H1 (cell line): ENCODE measurements at places on chromosomes 16 and 17.
A peak's percentile ranks its signal among the peaks of the same experiment; 100 is the strongest.

GRCh38 chr16:69720822-69721430 lies 5.4 kb downstream of the NQO1 start:
- H3K36me3 ChIP-seq, result peaks cover 4% of the 10 kb centered on the region; the same call in 1 of the 2 replicates
- DNase-seq, result no peak
- no peak overlapping the region for H3K27ac ChIP-seq
- no peaks in the 10 kb centered on the region for H3K27me3 ChIP-seq
- H3K4me1 ChIP-seq, result no peaks in the 10 kb centered on the region; the same call in none of the 2 replicates

DNA sequence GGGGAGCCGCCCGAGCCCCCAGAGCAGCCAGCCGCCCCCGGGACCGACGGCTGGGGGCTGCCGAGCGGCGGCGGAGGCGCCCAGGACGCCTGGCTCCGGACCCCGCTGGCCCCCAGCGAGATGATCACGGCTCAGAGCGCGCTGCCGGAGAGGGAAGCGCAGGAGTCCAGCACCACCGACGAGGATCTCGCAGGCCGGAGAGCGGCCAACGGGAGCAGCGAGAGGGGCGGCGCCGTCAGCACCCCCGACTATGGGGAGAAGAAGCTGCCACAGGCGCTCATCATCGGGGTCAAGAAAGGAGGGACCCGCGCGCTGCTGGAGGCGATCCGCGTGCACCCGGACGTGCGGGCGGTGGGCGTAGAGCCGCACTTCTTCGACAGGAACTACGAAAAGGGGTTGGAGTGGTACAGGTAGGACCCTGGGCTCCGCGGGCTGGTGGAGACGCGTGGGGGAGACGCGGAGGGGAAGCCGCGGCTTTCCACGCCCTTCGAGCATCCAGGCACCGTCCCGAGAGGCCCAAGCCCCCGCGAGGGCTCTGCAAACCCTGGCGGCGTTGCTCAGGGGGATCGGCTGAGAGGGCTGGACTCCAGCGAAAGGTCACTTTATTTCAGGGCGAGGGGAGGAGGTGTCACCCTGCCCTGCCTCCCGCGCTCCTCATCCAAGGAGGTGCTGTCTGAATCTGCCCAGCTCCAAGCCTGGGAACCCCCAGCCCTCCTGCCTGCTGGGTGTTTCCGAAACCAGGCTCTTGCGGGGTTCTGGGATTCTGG lies 1.2 kb downstream of the HS3ST4 start:
- H3K4me3 ChIP-seq, result peak overlapping the region; percentile 64
- H3K4me1 ChIP-seq, result peaks cover 3% of the 10 kb centered on the region
- peaks cover 26% of the 10 kb centered on the region for H3K27me3 ChIP-seq

DNA sequence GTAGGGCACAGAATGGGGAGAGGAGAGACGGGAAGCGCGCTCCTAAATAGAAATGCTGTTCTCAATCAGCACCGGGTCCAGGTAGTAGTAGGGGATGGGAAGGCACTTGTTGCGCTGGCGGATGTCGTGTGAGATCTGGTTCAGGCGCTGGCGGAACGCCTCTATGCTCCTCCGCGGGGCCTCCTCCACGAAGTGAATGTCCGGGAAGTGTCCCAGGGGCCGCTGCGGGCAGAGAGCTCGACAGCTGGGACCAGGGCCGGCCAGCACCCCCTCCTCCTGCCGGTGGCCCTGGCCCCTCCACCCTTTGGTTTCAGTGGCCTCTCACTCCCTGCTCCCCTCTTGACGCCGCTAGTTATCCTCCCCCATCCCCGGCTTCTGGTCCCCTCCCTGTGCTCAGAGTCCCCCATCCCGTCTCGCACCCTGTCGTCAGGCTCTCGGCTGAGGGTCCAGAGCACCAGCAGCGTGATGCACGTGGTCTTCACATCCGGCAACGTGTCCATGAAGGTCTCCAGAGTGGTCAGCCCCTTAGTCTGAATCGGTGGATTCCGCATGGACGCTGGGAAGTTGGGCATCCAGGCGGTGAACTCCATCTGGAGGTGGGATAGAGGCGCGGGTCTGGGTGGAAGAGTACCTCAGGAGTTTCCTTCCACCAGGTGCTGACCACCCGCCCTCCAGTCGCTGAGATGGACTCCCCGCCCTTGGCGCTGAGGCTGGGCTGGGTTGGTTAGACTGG lies 14.6 kb downstream of the ALOX12B start:
- H3K36me3 ChIP-seq, result no peaks in the 10 kb centered on the region
- H3K27ac ChIP-seq, result no peak overlapping the region
- H3K4me3 ChIP-seq, result peak overlapping the region; percentile 65
- H3K27me3 ChIP-seq, result peaks cover 81% of the 10 kb centered on the region
- peaks cover 8% of the 10 kb centered on the region for H3K4me1 ChIP-seq

GRCh38 chr16:82924075-82924854 lies 297.5 kb downstream of the CDH13 start:
- no peak overlapping the region for H3K27ac ChIP-seq
- no peaks in the 10 kb centered on the region for H3K27me3 ChIP-seq
- H3K36me3 ChIP-seq, result no peaks in the 10 kb centered on the region
- no peaks in the 10 kb centered on the region for H3K4me1 ChIP-seq

GRCh38 chr16:56331915-56332314 lies 93.4 kb downstream of the AMFR start:
- H3K27ac ChIP-seq, result no peak overlapping the region
- no peaks in the 10 kb centered on the region for H3K27me3 ChIP-seq
- H3K36me3 ChIP-seq, result no peaks in the 10 kb centered on the region
- no peaks in the 10 kb centered on the region for H3K4me1 ChIP-seq
- no peak for DNase-seq

DNA sequence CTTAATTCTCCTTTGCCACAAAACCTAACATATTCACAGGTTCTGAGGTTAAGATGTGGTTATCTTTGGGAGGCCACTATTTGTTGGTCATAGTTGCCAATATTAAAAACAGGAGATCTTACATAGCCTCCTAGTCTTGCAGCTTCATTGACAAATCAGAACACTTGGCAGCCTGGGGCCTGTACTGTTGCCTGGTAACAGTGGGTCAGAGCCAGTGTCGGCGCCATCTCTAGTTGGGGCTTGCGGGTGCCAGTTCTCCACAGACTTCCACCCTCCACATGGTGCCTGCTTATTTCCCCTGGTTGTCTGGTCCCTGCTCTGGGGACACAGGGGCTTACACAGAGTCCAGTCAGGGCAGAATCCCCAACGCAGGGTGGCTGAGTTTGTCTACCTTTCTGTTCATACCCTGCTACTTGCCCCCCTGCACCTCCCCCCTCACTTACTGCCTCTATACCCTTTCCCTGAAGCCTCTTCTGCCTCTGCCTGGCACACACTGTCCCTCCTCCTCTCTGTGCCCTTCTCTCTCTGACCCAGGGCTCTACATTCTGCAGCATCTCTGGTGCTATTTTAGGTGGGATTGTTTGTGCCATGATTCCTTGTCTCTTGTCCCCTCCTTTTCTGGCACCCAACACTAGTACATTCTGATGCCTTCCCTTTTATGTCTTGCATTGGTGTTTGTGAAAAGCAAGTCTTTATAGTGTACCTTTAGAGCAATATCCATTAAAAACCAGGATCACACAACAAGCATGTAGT lies 13.4 kb downstream of the EPN2 start:
- DNase-seq, result no peak
- peaks cover 2% of the 10 kb centered on the region; the same call in 1 of the 2 replicates for H3K4me1 ChIP-seq
- H3K36me3 ChIP-seq, result no peaks in the 10 kb centered on the region

DNA sequence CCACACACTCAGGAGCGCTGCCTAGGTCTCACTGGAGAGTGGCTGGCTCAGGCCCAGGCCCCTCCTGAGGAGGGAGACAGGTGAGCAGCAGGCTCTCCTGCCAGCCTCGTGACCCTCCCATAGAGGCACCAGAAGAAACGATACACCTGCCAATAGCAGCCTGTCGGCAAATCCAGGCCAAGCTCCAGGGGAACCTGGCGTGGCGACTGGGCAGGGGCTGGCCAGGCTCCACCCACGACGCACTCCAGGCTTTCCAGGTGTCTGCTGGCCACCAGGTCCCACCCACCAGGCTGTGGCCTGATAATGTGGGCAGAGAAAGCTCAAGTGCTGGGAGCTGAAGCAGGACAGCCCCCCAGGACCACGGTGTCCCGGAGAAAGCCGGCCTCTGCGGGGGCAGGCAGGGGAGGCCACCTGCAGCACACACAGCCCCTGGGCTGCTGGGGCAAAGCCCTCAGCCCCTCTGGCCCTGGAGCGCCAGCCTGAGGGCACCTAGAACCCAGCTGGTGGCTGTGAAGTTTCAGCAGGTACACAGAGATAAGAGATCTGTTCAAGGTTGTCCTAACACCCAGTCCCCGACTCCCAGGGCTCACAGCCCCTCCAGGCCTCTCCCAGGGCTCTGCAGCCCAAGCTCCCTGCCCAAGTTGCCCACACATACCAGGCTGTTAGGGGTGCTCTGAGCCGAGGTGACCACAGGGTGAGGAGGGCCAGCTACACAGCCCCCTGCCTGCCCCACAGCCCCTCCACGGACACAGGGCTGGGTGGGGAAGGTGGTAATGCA lies 2.4 kb downstream of the PGAP6 start:
- no peak overlapping the region for H3K27ac ChIP-seq
- peak overlapping the region; percentile 19 for H3K4me3 ChIP-seq
- DNase-seq, result peak; percentile 84
- H3K27me3 ChIP-seq, result no peaks in the 10 kb centered on the region
- peaks cover 19% of the 10 kb centered on the region for H3K4me1 ChIP-seq
- peaks cover 32% of the 10 kb centered on the region for H3K36me3 ChIP-seq

DNA sequence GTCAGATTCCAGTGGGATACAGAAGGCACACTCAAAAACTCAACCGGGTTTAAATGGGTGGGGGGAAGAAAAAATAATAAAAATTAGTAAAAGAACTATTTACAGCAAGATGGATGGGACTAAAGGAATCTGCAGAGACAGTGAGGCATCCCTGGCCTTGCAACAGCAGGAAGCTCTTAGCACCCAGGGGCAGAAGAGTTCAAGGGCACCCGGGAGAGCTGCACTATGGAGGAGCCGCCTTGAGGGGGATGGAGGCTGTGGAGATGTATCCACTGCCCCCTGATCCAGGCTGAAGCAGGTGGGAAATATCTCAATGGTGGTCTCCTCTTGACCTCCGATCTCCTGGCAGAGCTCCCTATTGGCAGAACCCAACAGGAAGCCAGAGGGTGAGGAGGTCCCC lies 69.4 kb upstream of the NFAT5 start:
- no peak for DNase-seq
- H3K4me1 ChIP-seq, result no peaks in the 10 kb centered on the region
- H3K27ac ChIP-seq, result no peak overlapping the region

GRCh38 chr17:49659661-49660382 lies 18.1 kb downstream of the SPOP start:
- H3K36me3 ChIP-seq, result no peaks in the 10 kb centered on the region; the same call in 1 of the 2 replicates
- no peaks in the 10 kb centered on the region for H3K4me1 ChIP-seq
- DNase-seq, result no peak
- no peaks in the 10 kb centered on the region for H3K27me3 ChIP-seq
- no peak overlapping the region for H3K4me3 ChIP-seq

DNA sequence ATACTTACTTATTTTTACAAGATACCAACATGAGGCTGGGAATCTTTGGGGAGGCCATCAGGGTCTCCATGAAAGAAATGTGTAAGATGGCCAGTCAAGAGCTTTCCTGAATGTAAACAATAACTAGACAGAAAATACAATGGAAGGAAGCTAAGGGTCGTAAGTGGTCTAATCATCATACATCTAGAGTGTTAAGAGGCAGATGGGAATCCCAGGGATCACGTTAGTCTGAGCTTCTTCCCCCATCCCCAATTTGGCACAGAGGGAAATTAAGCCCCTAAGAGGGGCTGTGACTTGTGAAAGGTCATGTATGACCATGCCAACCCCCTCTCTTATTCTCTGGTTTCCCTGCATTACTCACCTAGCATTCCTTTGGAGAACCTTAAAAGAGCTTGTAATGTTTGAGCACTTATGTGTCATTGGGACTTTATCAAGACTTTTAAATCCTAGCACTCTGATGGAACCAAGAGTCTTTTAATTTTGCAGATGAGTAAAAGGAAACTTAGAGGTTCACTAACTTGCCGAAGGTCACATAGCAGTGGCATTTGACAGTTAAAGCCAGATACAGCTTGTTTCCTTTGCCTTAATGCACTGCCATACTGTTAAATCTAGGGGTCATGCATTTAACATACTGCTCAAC lies 46.1 kb downstream of the DCUN1D3 start:
- H3K27me3 ChIP-seq, result no peaks in the 10 kb centered on the region
- no peak for DNase-seq
- no peaks in the 10 kb centered on the region for H3K36me3 ChIP-seq
- H3K4me3 ChIP-seq, result no peak overlapping the region

- peaks cover 26% of the 10 kb centered on the region for H3K27me3 ChIP-seq
- no peak overlapping the region for H3K4me3 ChIP-seq
- no peak overlapping the region for H3K27ac ChIP-seq
- H3K4me1 ChIP-seq, result peaks cover 20% of the 10 kb centered on the region
- no peak for DNase-seq
These were observed 2.8 kb upstream of the NR1D1 start for GRCh38 chr17:40103071-40103661.

GRCh38 chr17:13084420-13084819 lies 66.6 kb upstream of the ELAC2 start:
- no peaks in the 10 kb centered on the region for H3K27me3 ChIP-seq
- H3K36me3 ChIP-seq, result no peaks in the 10 kb centered on the region
- H3K4me3 ChIP-seq, result no peak overlapping the region
- H3K27ac ChIP-seq, result no peak overlapping the region
- DNase-seq, result no peak
- no peaks in the 10 kb centered on the region for H3K4me1 ChIP-seq

- DNase-seq, result no peak
- peaks cover 23% of the 10 kb centered on the region for H3K4me1 ChIP-seq
- no peaks in the 10 kb centered on the region for H3K27me3 ChIP-seq
- no peak overlapping the region for H3K4me3 ChIP-seq
These were observed 17.2 kb downstream of the USP7 start for GRCh38 chr16:8946544-8946943.

DNA sequence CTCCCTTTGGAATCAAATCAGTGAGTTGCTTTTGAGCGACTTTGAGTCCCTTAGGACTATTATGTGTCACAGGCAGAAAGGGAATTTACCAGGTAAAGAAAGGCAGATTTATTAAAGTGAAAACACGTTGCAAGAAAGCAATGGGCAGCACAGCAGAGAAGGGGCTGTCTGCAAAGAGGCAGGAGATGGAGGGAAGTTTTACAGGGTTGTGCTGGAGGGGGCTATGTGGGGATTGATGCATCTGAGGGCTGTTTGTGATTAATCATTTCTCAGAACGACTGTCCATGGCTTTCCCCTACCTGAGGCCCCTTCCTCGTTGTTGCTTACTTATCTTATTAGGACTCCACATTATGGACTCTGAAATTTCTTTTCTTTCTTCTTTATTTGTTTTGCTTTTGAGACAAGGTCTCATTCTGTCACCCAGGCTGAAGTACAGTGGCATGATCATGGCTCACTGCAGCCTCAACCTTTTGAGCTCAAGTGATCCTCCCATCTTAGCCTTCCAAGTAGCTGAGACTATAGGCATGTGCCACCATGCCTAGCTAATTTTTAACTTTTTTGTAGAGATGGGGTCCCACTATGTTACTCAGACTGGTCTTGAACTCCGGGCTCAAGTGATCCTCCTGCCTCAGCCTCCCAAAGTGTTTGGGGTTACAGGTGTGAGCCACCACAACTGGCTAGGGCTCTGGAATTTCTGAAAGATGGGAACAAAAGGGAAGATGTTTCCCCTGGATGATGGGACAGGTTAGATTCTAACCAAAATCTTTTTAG lies 5.5 kb downstream of the WWP2 start:
- no peaks in the 10 kb centered on the region for H3K4me1 ChIP-seq
- H3K27ac ChIP-seq, result no peak overlapping the region

GRCh38 chr16:56909527-56909979 lies 22.4 kb upstream of the HERPUD1 start:
- peaks cover 14% of the 10 kb centered on the region for H3K4me1 ChIP-seq
- no peaks in the 10 kb centered on the region for H3K36me3 ChIP-seq
- no peaks in the 10 kb centered on the region; the same call in 1 of the 2 replicates for H3K27me3 ChIP-seq
- no peak overlapping the region for H3K4me3 ChIP-seq

- peaks cover 45% of the 10 kb centered on the region for H3K4me1 ChIP-seq
- no peaks in the 10 kb centered on the region for H3K27me3 ChIP-seq
- H3K27ac ChIP-seq, result no peak overlapping the region; the same call in 1 of the 2 replicates
These were observed 93.6 kb upstream of the CIBAR2 start for GRCh38 chr16:85205747-85206471.
